Hematopoietic multipotent progenitor cell treated with erythropoietin and hydrocortisone succinate and interleukin-3 and kit ligand, for 15 days (in vitro differentiated cells): ENCODE measurements at places on chromosomes 12 and 14.

DNA sequence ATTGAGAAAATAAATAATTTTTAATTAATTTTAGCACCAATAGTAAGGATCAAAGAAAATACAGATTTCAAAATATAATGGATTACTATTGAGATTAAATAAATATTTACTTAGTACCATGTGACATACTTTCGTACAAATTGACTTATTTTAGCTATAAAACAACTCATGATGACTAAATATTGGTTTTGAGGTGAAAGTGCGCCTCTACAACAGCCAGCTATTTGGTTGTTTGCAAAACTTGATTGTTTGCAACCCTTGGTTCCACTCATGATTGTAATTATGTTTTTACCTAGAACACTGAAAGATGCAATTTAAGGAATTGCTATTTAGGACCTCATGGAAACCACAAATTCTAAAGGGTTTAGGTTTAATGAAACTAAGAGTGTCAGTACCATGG lies 51.9 kb upstream of the PPM1H start:
- no peak for DNase-seq

DNA sequence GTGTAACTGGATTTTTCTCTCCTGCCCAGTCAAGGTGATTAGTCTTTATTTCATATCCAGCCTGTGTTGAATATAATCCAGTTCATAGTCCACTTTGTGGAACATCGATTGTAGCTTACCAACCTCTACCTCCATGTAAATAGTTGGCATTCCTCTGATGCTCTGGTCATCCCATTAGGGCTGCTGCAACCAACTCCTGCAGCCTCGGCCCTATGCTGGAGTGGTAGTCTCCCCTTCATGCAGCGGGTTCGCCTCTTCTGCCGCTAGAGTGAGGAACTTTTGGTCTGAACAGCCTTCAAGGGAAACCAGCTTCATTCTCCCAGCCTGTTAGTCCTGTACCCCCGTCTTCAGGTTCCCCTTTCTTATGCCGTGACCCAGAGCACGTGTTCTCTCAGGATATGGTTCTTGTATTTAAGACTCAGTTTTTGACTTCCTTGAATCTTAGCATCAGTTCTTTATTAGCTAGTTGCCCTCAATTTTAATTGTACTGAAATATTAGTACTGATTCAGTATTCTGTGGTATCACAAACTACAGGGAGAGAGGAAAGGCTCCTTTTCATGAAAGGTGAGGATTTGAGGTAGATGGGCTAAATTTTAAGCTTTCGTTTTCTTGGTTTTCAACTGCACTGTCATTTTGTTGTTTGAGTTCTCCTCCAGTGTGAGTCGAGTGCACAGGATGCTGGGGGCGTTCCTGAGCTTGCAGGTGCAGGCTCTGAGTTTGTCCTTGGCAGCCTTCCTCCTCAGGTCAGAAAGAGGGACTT lies 33.2 kb downstream of the ZNF664 start:
- no peak for DNase-seq

GRCh38 chr12:21828779-21829178 lies 54.3 kb upstream of the KCNJ8 start:
- DNase-seq = no peak

GRCh38 chr12:70571705-70572268 lies 65.4 kb downstream of the PTPRB start:
- no peak for DNase-seq

DNA sequence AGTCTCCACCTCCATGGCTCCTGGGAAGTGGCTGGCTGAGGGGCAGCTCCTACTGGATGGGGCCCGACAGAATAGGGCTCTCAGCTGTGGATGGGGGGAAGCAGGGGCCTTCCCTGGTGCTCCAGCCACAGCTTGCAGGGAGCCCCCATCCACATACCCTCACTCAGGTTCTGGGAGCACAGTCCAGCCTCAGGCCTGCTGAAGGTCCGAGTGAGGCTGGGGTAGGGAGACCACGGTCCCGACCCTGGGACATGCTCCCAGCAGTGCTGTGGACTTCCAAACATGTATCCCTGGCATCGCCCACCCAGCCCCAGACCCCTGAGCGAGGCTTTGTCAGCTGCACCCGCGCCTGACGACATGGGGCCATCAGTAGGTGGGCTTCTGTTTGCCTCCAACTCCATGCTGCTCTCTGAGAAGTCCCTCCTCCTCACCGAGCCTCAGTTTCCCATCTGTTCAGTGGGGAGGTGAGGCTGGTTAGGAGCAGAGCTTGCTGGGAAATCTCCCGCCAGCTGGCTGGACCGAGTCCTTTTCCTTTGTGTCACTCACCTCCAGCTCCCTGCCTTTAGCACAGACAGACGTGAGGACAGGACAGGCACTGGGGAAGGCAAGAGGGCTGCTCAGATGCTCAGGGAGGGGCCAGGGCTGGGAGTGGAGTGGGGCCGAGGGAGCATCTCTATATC lies 9.1 kb upstream of the ATG101 start:
- DNase-seq = no peak

DNA sequence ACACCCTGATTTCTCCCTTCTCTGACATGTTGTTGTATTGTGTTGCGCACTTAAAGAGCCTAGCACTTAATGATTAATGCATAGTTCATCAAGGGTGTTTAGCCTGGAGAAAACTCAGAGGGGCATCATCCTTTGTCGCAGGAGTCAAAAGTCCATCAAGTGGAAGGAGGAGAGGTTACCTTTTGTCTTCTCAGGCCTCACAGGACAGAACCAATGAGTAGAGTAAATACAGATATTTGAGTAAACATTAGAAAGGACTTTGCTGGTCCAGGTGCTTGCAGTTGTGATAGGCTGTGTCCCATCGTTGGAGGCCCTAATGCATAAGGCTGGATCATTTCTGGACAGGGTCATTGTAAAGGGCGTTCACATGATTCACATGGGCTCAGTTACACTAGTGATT lies 430.9 kb downstream of the PCNX1 start:
- no peak for DNase-seq
